ENCODE measurements at places on chromosomes 2 and 18.
A peak's percentile ranks its signal among the peaks of the same experiment; 100 is the strongest.

GRCh38 chr2:201980946-201981345, 52.7 kb upstream of the FZD7 start:
- DNase-seq: no peak

DNA sequence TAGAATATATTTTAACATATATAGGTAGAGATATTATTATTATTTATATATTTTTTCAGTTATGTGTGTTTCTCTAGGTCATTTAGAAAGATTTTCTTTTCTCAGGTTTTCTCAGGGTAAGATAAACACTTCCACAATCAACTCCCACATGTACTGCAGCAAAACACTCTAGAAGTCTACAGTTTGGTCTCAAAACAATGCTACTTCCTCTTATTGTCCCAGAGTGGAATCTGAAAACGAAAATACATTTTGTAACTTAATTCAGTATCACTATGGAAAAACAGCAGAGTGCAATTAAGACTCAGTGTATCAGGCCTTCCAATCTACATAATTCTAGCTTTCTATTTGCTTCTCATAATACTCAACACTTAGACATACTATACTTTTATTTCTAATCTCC, 190.1 kb upstream of the SLC35G4 start:
- no peak for DNase-seq

- DNase-seq: no peak
Measured at GRCh38 chr2:188577231-188577630, 285.6 kb downstream of the GULP1 start.

GRCh38 chr2:198325359-198325758, 521.0 kb downstream of the PLCL1 start:
- DNase-seq: no peak

DNA sequence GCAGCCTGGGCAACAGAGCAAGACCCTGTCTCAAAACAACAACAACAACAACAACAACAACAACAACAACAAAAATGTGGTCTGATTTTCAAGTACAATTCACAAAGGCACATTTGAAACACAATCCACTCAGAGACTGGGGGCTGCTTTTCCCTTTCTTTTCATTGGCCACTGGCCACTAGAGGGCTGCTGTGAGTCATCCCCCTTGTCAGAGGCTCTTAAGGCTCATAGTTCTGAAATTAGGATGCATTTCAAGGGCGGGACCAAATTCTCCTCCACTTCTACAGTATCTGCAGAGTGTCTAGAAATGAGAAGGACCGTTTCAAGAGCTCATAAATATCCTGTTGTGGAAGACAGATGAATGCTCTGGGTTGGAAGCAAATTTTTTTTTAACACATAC, 285.4 kb downstream of the NRXN1 start:
- no peak for DNase-seq

DNA sequence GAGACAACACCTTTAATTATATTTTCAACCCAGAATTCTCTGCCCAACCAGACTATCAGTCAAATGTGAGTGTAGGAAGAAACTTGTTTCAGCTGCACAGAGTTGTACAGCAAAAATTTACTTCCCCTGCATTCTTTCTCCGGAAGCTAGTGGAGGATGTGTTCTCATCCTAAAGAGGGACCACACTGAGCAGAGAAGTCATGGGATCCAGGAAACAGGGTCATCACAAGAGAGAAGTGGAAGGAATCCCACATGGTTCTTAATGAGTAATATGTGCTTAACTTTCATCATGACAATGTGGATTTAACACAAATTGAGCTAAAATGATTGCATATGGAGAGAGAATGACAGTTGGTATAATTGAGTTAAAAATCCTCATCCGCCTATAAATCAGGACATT, 78.2 kb downstream of the INPP4A start:
- DNase-seq: no peak

GRCh38 chr2:114122930-114123329, 233.0 kb downstream of the ACTR3 start:
- no peak for DNase-seq

- no peak for DNase-seq
Measured at GRCh38 chr2:204066051-204066450, 129.5 kb downstream of the ICOS start.

DNA sequence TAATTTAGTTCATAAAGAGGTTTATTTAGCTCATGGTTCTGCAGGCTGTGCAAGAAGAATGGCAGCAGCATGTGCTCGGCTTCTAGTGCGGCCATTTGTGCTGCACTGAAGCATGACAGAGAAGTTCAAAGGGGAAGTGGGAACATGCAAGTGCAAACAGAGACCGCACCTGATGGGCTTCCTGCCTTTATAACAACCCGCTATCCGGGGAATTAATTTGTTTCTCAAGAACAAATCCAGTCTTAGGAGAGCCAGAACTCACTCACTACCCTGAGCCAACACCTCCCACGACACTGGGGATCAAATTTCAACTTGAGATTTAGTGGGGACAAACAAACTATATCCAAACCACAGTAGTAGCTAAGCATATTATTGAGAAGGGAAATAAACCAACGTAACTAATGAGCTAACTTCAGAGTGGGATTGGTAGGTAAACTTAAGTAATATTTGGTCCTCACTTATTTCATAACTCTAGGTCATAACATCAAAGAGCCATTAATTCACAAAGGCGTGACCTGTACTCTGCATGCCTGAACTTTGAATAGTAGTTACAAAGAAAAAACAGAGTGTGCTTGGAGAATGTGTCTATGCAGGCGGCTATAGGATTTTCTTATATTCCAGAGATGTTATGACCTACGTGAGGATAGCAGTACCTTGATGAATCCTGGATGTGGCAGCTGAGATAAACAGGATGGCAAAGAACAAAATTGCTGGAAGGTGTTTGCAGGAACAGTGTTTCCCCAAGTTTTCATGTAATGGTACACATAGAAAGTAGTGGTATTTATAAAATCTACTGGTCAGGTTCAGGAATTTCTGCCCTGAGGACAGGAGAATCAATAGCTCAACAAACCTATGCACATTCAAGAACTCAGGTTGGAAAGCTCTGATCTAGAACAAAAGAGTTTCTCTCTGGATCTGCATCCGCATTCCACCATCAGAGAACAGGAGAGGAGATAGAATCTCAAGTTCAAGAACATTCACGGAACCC, 845.9 kb upstream of the ID2 start:
- DNase-seq: peak; percentile 77

GRCh38 chr2:127177617-127178263, 42.4 kb downstream of the CYP27C1 start:
- DNase-seq: no peak

GRCh38 chr2:132586101-132586511, 83.9 kb downstream of the LYPD1 start:
- no peak for DNase-seq

DNA sequence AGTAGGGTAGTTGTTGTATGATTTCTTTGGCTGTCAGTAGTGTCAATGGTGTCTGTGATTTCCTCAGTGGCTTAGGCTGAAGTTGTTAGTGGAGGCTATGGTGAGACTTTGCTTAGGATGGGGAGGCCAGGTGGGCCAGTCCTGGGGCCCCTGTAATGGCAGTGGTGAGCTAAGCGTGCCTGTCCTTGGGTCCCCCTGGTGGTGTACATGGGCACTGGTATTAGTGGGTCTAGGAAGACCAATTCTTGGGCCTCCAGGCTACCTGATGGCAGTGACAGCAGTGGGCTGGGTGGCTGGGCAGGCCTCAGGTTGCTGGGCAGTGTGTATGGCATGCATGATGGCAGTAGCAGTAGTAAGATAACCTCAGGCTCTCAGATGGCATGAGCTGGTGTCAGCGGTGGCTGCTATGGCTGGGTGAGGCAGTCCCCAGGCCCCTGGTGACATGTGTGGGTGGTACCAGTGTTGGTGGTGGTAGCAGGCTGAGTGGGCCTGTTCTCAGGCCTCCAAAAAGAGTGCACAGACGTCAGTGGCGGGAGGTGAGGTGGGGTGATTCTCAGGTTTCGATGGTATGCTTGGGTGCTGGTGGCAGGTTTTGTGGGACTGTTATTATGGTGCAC, 103.2 kb downstream of the KLHL14 start:
- no peak for DNase-seq

GRCh38 chr2:29766191-29766590, 155.2 kb downstream of the ALK start:
- no peak for DNase-seq

DNA sequence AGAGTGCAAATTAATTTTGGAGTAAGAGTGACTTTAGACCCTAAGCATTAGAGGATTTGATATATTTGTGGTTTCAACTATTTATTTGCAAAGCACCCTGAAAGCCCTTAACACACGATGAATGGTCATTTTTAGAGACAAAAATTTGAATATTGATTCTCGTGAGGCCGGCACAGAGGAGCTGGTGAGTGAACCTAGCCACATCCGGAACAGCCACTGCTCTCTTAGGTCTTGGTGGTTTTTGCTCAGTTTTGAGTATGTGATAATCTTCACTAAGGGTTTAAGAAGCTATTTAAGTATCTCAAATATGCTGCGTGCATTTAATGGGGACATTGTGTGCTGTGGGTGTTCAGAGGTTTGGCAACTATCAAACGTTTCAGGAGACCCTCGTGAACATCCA, 204.8 kb downstream of the TSN start:
- DNase-seq: no peak

- no peak for DNase-seq
Measured at GRCh38 chr2:69358914-69359313, 28.1 kb downstream of the GFPT1 start.

GRCh38 chr2:238267884-238268680, 20.3 kb downstream of the PER2 start:
- no peak for DNase-seq

DNA sequence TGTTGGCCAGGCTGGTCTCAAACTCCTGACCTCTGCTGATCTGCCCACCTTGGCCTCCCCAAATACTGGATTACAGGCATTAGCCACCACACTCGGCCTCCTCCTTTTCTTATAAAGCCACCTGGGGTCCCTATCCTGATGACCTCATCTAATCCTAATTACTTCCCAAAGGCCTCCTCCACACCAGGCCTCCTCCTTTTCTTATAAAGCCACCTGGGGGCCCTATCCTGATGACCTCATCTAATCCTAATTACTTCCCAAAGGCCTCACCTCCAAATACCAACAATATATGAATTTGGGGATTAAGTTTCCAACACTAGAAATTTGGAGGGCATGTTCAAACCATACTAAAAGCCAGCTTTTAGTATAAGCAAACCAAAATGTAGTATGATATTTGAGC, 9.7 kb upstream of the RMC1 start:
- DNase-seq: no peak

GRCh38 chr2:217632043-217632442, 370.8 kb downstream of the TNS1 start:
- DNase-seq: no peak

DNA sequence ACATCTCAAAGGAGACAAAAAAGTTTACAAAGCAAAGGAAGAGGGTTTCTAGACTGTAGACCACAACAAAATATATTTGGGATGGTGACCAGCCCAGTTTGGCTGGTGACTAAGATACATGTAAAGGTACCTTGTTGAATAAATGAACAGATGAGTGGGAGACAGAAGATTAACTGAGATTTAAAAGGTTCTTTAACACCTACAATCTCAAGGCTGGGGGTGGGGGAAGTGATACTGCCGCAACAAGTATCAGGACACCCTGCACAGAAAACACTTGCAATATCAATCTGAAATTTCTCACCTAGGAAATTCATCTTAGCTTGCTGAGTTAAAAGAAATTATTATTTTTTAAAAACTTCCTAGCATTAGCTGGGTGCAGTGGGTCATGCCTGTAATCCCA, 8.3 kb downstream of the RNF149 start:
- DNase-seq: no peak

DNA sequence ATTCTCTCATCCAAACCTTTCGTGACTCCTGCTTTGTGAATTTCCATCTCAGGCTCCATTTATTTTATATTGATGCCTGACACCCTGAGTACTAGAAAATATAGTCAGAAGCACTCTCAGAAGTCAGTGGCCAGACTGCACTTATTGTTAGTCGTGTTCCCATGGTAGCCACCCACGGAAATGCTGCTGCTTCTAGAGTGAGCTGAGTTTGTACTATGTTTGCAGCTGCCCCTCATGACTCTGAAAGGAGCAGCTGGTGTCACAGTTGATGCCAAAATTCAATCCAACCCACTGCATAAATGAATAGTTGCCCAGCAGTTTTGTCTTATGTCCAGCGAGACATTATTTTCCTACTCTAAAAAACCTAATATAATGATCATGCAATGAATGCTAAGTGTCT, 265.2 kb upstream of the SPHKAP start:
- DNase-seq: no peak

DNA sequence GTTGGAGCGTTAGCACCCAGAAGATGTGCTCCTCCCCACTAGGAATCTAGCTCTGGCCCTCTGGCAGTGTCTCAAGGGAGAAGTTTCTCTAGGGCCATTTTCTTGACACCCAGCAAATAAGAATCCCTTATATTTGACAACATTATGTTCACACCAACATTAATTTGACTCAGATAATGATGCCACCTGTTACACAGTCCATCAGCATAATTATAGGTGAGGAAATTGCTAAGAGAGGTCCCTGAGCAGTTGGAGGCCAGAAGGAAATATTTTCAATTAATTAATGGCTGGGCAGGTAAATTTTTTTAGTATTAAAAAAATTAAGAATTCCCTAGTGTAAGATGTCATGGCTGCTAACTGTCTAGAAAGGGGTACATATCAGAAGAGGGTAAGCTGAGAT, 36.5 kb downstream of the PRKCE start:
- no peak for DNase-seq

- no peak for DNase-seq
Measured at GRCh38 chr18:48740851-48741485, 202.1 kb downstream of the CTIF start.

DNA sequence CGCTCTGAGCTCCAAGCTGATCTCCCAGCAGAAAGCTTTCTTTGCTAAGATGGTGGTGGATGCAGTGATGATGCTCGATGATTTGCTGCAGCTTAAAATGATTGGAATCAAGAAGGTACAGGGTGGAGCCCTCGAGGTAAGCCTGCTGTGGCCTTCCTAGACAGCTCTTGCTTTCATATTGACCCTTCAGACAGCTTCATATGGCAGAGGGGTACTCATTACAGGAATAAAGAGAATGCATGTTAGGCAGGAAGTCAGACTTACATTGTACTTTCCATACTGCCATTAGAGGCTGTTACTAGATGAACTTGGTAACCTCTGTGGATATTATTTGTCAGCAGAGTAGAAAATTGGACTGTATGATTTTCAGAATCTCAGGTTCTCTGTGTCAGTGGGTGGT, 10.5 kb downstream of the CCT7 start:
- DNase-seq: no peak

DNA sequence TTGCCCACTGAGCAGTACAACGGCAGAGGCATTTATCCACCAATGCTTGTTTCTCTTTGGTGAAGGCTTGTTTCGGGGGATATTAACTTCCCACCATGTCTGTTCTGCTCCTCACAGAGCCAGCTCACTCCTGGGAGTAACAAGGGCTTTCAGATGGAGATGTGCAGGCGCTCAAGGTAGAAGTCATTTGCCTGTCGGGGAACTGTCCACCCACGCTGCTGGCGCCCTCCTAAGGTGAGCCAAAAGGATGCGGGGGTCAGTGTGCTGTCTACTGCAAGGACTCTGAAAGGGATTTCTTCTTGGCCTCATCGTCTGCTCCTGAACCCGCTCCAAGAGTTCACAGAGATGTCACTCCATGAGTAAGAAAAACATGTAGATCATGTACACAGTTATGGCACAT, 57.0 kb upstream of the CYRIA start:
- no peak for DNase-seq

- peak; percentile 48 for DNase-seq
Measured at GRCh38 chr2:15242936-15243461, 318.1 kb downstream of the NBAS start.

Data from Jurkat, Clone E6-1 (cell line).